ENCODE measurements at places on chromosomes 6 and 20. TPM values are rescaled to one million over a fixed set of nuclear protein-coding genes. Genes with fewer than 3 reads are reported as not detected.

MMP24OS gene
- total RNA-seq = 17.4 TPM

KCNK15 gene
- total RNA-seq = 0.50 TPM

ITPR3 gene
- 0.14 TPM for total RNA-seq

LY6G6D gene
- total RNA-seq = not detected

GLP1R gene
- 0.06 TPM for total RNA-seq

FHL5 gene
- total RNA-seq = not detected

ECT2L gene
- 0.50 TPM for total RNA-seq

ZBTB2 gene
- total RNA-seq = 18.5 TPM

LHFPL5 gene
- total RNA-seq = not detected

EFCAB8 gene
- total RNA-seq = 0.97 TPM

PHACTR3 gene
- total RNA-seq = 41.8 TPM

SLC22A7 gene
- total RNA-seq = 0.63 TPM

KCNQ2 gene
- 1.2 TPM for total RNA-seq

RAMACL gene
- 0.68 TPM for total RNA-seq

Measured in motor neuron (in vitro differentiated cells).